Esophagus muscularis mucosa (tissue), 4 donors: ENCODE measurements at places on chromosomes 11 and 22. TPM values are rescaled to one million over a fixed set of nuclear protein-coding genes. Genes with fewer than 3 reads are reported as not detected.

GRCh38 chr11:43234881-43235280 is 76.9 kb upstream of the API5 start:
- DNase-seq: no peak

- DNase-seq: no peak
Measured at GRCh38 chr11:96273507-96273906, 69.5 kb downstream of the MAML2 start.

GRCh38 chr11:120966840-120967239 is 57.1 kb upstream of the TBCEL start:
- DNase-seq: no peak

The EMSY gene
- 34.1 TPM for total RNA-seq

The STX5 gene
- total RNA-seq: 31.6 TPM

GRCh38 chr11:104819603-104820002 is 78.7 kb downstream of the CASP12 start:
- no peak for DNase-seq

The MPPED1 gene
- total RNA-seq: not detected

The FGF19 gene
- not detected for total RNA-seq

The CARD18 gene
- not detected for total RNA-seq

DNA sequence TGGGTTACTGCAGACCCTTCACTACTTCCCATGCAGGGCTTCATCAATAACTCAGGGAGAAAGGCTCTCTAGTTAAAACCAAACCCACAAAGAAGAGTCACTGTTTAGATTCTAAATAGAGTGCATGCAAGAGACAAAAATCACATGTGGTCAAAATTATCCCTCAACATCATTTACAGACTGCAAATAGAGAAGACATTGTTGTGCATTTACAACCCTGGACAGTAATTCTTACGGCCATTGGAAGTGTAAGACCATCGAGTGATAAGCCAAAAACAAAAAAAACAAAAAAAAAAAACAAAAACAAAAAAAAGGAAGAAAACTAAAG is 93.4 kb downstream of the RASSF10 start:
- DNase-seq: no peak

The KCNE3 gene
- 7.1 TPM for total RNA-seq

The PRDM11 gene
- 30.6 TPM for total RNA-seq

- DNase-seq: no peak
Measured at GRCh38 chr11:91804042-91804441, 420.6 kb upstream of the FAT3 start.

- no peak for DNase-seq
Measured at GRCh38 chr11:104917271-104918112, 19.2 kb upstream of the CASP12 start.

DNA sequence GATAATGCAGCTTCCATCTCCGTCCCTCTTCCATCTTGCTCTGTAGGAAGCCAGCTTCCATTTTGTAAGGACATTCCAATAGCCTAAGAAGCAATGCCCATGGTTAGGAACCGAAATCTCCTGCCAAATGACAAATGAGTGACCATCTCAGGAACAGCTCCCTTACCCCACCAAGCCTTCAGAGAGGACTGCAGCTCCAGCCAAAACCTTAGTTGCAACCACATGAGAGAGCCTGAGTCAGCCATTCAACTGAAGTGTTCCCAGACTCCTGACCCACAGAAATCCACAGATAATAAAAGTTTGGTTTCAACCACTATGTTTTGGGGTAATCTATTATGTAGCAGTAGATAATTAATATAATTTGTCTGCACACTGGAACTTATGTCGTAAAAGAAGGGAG is 51.7 kb upstream of the LDLRAD3 start:
- no peak for DNase-seq

DNA sequence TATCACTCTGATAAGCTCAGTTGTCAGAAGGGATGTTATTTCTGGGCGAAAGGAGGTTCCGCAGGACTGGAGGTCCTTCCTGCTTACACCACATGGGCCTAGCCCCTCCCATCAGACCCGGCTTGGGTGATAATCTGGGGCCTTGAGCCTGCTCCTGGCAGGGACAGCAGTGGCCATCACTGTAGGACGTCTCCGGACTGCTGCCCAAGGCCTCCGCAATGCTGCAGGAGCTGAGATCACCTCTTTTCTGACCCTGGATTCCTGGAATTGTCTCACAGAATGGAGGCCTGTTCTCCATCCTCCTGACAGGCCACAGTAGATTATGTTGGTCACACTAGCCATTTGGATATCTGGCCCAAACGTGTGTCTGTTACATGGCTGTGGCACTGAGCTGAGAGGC is 9.2 kb upstream of the BIK start:
- no peak for DNase-seq

DNA sequence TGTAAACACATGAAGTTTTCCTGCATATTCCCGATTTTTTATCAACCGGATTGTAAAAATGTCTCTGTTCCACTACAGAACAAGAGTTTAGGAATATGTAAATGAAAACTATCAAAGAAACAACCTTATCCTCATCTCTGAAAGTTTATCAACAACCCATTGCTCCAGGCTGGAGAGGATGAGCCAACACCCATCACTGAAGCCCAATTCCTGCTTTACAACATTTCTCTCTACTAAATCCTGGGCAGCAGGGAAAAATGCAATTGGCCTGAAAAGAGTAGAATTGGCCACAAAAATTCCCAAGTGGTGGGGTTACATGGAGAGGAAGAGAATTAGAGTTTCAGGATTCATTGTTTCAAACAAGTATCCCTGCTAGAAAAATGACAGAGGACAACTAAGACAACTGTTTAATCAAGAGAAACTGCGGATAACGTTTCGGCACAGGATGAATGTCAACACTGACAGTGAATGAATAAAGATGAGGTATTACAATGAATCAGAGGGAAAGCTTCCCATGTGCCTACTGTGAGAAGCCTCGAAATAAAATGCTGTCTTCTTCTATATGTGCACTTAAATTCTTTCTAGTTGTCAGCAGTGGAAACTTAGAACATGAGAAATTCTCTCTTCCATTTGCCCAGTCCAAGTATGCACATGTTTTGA is 317.3 kb upstream of the ANO3 start:
- no peak for DNase-seq

DNA sequence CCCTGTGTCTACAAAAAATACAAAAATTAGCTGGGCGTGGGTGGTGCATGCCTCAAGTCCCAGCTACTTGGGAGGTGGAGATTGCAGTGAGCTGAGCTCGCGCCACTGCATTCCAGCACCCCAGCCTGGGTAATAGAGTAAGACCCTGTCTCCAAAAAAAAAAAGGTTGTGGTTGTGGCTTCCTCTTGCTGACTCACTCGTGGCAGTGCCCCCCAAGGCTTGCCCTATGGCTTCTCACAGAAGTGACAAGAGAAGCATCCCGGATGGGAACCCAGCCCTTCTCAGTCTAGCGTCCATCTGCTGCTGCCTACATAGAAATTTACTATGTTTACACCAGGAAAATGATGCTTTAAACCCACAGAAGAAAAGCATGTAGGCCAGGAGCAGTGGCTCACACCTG is 68.5 kb upstream of the PITPNB start:
- no peak for DNase-seq

DNA sequence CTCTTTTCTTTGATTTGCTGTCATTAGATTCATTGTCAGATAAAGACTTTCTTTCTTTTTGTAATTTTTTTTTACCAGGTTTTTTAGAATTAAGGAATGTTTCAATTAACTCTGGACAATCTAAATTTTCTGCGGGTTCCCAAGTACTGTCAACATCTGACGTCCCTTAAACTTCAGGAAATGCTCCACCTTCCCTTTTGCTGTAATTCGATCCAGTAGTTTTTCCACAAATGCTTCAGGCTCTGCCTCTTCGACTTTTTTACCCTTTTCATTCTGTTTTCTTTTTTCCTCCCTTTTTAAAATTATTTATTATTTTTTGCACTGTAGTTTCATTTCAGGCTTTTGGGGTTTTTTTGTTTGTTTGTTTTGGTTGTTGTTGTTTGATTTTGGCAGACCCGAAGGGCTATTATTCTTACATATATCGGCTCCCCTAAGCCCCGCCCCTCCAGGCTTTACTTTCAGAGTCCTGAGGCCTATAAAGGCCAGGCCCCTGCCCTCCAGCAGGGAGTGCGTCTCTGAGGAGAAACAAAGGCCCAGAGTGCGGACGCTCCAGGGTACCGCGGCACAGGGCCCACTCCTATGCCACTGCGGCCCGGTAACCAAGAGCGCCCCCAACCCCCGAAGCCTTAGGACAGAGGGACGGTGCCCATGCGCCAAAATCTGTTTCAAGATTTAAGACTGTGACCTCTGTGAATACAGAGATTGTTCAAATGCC is 116.4 kb downstream of the TYR start:
- DNase-seq: no peak

The DEFB131B gene
- not detected for total RNA-seq

The LRRC55 gene
- 0.33 TPM for total RNA-seq

- no peak for DNase-seq
Measured at GRCh38 chr11:116481126-116481675, 291.6 kb downstream of the BUD13 start.

DNA sequence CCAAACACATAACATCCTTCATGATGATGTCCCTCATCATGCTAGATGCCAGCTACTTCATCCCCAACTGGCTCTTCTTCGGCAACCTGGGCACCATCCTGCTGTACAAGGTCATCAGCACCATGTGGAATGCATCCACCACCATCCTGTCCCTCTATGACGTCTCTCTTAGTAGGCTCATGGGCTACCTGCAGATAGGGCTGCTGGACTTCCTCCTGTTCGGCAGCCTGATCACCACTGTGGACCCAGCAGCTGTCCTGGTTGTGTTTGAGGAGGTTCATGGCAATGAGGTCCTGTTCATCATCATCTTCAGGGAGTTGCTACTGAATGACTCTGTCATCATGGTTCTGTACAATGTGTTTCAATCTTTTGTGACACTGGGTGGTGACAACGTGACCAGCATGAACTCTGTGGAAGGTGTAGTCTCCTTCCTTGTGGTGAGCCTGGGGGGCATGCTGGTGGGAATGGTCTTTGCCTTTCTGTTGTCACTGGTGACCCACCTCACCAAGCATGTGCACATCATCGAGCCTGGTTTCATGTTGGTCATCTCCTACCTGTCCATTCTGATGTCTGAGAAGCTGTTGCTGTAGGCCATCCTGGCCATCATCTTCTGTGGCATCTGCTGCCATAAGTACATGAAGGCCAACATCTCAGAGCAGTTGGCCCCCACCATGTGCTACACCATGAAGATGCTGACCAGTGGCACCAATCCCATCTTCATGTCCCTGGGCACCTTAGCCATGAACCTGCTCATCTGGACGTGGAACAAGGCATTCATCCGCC is 120.7 kb upstream of the SERPIND1 start:
- DNase-seq: peak; percentile 89

DNA sequence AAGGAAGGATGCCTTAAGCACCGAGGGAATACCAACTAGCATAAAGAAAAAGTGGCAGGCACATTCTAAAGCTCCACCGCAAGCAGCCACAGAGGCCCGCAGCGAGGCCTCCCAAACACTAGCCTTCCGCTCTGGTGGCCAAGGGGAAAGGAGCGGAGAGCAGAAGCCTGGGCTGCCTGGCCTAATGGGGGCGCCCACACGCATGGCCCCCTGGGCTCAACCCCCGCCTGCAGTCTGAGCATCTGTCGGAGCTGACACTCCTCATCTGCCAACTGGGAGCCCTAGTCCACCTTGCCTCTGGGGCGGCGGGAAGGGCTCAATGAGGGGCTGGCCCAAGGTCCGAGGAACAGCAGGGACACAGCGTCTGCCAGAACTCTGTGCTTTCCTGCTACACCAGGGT is 50.1 kb upstream of the WNT11 start:
- no peak for DNase-seq

GRCh38 chr22:27775087-27775698 is 26.4 kb downstream of the MN1 start:
- no peak for DNase-seq

DNA sequence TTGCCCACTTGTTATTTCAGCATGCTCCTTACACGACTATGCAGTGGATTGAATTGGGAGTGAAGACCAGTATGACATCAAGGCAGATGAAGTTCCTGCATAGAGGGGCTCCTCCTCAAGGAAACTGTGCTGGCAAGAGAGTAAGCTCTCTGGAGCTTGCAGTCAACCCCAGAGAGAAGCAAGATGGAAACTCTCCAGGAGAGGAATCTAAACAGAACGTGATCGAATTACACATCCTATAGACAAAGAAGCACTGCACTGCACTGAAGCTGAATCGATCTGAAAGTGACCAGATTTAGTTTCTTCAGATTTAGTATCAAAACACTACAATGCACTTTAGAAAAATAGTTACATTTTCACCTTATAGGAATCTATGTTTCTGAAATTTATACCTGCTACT is 947.7 kb upstream of the TENM4 start:
- DNase-seq: no peak

DNA sequence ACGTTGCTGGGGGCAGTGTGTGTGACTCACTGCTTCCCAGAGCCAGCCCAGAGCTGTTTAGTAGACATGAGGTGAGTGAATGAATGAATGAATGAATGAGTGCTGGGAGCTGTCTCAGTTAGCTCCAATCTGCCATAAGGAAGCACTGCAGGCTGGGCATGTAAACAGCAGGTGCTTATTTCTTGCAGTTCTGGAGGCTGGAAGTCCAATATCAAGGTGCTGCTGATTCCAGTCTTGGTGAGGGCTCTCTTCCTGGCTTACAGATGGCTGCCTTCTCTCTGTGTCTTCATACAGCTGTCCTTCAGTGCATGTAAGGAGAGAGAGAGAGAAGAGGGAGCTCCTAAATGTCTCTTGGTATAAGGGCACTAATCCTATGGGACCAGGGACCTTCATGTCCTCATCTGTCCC is 4.1 kb downstream of the C11orf21 start:
- no peak for DNase-seq

The MAPK12 gene
- 13.5 TPM for total RNA-seq

DNA sequence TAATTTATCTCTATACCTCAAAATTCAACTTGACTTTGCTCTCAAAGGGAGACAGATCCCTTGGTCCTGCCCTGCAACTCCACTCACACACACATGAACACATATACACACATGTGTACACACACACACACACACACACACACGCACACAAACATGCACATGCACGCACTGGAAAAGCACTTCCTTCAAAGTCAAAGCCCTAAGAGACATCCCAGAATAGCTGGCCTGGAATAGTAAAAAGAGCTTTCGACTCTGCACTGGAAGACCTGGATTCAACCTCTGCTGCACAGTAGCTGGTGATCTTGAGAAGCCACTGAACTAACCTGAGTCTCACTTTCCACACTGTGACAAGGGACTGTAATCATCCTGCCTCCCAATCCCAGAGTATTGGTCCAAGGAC is 26.8 kb downstream of the TENM4 start:
- no peak for DNase-seq

DNA sequence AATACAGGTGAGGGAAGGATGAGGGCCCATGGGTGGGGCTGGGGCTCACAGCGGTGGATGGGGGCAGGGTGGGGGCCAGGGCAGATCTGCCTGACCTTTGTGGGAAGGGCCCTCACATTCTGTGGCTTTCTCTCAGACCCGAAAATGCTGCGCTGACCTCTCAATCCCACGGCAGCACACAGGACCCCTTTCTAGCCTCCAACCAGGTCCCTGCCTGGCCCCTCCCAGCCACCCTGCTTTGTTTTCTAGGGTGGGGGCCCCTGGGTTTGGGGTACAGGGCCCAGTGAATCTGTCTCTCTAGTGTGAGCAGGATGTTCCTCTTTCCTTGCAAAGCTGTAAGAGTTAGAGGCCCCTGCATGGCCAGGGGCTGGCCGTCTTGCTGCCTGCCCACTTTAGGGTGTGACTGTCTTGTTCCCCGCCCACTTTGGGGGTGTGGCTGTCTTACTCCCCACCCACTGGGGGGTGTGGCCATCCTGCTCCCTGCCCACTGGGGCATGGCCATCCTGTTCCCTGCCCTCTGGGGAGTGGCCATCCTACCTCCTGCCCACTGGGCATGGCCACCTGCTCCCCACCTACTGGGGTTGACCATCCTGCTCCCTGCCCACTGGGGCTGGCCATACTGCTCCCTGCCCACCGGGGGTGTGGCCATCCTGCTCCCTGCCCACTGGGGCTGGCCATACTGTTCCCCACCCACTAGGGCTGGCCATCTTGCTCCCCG is 11.5 kb downstream of the PARVG start:
- DNase-seq: no peak
